ENCODE measurements at places on chromosomes 6 and 20.

- DNase-seq = no peak
Measured at GRCh38 chr20:3890398-3890751, 1.2 kb downstream of the PANK2 start.

DNA sequence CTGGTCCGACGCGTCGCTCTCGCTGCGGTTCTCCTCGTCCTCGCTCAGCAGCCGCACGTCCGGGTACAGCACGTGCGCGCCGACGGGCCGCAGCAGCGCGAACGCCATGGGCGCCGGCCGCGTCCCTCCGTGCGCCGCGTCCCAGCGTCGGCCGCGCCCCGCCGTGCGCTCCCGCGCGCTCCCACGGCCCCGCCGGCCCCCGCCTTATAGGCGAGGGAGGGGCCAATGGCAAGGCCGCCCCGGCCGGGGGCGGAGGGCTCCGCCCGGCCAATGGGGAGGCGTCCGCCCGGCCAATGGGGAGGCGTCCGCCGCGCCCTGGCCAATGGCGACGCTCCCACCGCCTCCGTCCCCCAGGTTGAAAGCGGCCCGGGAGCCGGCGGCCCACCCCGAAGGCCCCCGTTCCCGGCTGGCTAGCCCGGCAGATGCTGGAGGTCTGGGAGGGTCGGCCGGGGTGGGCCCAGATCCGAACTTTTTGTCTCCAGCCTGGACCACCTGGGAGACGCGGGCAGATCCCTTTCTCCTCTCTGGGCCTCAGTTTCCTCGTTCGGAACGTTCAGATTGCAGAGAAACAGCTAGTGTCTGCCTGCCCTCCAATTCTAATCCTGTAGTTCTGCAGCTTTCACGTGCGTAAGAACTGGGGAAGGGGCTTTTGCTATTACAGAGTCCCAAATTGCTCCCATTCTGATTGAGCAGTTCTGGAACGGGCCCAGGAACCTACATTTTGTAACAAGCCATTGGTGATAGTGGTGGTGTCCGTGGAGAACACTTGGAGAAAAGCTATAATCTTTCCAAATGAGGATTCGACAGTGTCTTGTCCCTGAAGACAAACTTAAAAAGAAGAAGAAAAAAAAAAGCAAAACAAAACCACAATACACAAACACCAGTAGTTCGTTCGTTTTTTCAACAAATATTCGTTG lies at the start of gene TCF15:
TCF15 (minus strand) TSS at position 180 of the 917 bp plus-strand sequence; CDS start at position 108, 72 bp downstream.
- peak; percentile 100 for DNase-seq

- DNase-seq = peak; percentile 42
Measured at GRCh38 chr6:19866173-19866984, 29.2 kb downstream of the ID4 start.

DNA sequence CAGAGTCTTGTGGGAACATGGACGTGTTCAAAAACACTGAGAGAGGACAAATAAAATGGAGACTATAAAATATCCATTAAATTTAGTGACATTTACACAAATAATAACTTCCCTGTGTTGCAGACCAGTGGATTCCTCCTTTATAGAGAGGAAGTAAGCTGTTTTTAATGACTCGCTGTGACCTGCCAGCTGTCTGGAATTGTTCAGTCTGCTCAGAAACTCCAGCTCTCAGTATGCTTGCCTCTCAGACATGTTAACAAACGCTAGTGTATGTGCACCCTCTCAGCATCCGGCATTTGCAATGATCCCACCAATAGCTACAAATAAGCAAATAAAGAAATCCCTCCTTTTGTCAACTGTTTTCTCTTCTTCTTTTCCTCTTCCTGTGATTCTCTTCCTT lies 158.0 kb upstream of the TCF21 start:
- no peak for DNase-seq

Data from D341Med (cell line).